ENCODE measurements at places on chromosomes 2 and 18.

- no peak for DNase-seq
Measured at GRCh38 chr2:60317034-60317386, 236.4 kb downstream of the BCL11A start.

DNA sequence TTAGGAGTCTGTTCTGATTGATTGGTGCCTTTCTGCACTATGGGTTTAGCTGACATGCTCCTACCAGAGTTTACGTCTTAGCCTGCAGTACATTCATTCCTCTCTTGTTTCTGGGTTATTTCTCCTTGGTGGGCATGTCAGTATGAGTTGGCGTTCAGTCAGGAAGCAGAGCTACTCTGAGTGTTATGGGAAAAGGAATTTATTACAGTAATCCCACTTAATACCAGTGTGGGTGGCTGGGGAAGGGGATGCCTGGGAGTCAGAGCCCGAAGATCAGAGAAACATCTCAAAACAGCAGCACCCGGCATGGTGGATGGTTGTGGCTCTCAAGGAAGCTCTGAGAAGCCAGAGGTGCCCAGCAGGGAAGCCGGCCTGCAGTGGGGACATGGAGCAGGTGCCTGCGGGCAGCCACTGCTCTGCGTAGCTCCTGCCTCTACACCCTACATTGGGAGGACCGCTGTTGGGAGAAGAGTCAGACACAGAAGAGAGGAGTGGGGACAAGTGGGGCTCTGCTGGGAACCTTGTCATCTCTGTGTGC is 48.9 kb downstream of the RAB31 start:
- DNase-seq = peak; percentile 26

DNA sequence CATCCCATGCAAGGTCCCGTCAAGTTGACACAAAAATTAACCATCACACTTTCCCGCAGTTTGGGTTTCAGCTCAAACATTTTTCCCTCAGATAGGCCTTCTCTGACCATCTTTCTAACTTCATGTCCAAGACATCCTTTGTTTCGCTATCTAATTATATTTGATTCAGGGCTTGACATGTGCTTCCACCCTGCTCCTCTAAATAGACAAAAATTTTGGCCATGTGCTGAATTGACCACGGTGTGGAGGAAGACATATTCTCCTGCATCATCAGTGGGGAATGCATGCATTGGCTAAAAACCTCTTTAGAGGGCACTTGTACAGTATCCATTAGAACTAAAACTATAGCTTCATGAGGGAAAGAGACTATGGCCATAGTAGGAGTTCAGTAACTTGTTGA is 81.2 kb downstream of the PLCL1 start:
- DNase-seq = no peak

- DNase-seq = no peak
Measured at GRCh38 chr18:77207540-77207939, 42.1 kb upstream of the GALR1 start.

GRCh38 chr18:42178376-42179080 is 223.5 kb downstream of the PIK3C3 start:
- no peak for DNase-seq

DNA sequence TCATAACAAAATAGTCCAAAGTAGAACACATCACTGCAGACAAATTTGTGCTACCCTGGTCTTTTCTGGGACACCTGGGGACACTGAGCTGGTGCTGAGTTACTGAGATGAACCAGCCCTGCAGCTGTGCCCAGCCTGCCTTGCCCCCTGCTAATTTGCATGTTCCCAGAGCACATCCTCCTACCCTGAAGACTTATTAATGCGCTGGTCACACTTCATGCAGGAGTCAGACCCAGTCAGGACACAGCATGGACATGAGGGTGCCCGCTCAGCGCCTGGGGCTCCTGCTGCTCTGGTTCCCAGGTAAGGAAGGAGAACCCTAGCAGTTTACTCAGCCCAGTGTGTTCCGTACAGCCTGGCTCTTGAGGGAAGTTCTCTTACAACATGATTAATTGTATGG is 1518.3 kb downstream of the RPIA start:
- DNase-seq = no peak

DNA sequence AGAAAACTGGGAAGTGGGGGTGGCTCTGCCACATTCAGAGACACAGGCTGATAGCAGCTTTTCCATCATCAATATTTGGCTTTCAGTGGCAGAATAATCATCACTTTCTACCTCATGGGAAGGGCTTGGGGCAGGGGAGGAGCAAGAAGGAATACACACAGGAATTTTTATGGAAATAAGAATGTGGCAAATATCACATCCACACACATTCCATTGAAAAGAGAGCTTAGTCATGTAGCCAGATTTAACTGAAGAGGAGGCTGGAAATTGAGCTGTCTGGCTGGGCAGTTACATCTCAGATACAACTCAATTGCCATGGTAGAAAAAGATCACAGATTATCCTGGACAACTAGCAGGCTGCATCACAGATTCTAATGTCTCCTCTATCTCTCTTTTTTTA is 1474.0 kb upstream of the ACVR2A start:
- DNase-seq = no peak

DNA sequence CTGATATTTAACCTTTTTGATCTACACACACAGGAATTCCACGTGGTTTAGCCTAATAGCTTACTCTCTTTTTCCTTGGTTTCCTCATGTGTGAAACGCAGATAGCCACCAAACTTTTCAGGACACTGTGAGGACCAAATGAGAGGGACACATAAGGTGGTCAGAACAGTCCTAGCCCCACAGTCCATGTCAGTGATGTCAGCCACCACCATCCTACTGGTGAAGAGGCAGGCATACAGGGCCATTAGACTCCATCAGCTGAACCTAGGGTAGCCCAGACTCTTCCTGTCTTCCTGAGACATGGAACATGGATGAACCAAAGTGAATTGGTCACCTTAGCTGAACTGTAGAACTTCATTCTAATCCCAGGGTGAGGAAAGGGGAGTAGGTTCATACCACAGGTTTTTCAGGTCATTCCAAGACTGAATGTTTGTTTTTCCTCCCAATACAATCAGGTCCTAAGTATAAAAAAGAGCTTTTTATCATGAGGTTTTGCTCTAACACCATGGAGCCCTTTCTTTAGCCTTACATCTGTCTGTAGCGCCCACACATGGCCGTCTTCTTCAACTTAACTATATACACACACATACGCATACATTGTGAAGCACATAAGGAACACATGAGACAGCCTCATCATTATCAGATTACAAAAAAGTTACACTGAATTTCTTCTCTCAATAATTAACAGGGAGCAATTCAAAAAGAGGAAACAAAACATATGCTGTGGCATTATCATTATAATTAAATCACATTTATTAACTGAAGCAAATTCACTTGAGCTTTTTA is 18.5 kb upstream of the NFE2L2 start:
- DNase-seq = no peak

DNA sequence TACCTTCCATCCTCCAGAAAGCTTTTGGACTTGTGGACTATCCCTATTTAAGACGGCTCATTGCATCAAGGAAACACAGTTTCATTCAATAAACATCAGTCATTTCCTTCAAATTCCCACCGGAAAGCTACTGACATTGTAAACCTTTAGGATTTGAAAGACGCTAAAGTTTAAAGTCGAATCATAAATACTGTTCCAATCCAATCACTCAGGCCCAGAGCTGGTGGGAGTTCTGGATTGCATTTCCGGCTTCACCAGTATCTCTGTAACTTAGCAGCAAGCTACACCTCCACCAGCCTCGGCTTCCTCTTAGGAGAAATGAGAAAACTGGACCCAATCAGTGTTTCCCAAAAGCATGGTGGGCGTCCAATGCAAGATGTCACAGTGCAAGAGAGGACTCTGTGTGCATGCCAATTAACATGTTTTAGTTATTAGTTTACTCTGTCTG is 1.6 kb downstream of the WDFY1 start:
- no peak for DNase-seq

GRCh38 chr2:183868707-183869106 is 729.6 kb upstream of the ZNF804A start:
- DNase-seq = no peak

- no peak for DNase-seq
Measured at GRCh38 chr18:49368876-49369440, 91.5 kb downstream of the DYM start.

GRCh38 chr18:69838620-69839411 is 108.9 kb downstream of the CD226 start:
- no peak for DNase-seq

GRCh38 chr18:43588838-43589237 is 311.5 kb upstream of the SYT4 start:
- no peak for DNase-seq

GRCh38 chr2:8529706-8530277 is 152.1 kb upstream of the ID2 start:
- no peak for DNase-seq

GRCh38 chr2:9347411-9347881 is 75.9 kb downstream of the ITGB1BP1 start:
- DNase-seq = peak; percentile 94

DNA sequence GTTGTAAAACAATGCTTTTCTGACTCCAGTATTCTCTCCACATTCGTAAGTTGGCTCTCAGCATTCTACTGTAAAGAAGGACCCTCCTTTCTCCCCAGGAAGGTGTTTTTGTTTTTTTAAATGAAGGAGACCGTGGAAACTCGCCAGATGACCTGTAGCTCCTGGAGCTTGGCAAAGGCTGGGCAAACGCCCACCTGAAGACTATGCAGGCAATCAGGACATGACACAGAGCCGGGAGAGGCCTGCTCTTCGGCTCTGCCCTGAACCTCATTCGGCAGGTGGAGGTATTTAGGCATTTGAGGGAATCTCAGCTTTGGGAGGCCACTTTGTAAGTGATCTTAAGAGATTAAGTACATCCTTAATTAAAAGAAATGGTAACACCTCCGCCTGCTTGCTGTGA is 17.4 kb downstream of the CASP10 start:
- no peak for DNase-seq

- no peak for DNase-seq
Measured at GRCh38 chr2:42846932-42847595, 54.7 kb upstream of the HAAO start.

GRCh38 chr18:80232710-80233109 is 14.6 kb downstream of the PARD6G start:
- no peak for DNase-seq

- no peak for DNase-seq
Measured at GRCh38 chr2:1936427-1936980, 192.2 kb upstream of the PXDN start.

DNA sequence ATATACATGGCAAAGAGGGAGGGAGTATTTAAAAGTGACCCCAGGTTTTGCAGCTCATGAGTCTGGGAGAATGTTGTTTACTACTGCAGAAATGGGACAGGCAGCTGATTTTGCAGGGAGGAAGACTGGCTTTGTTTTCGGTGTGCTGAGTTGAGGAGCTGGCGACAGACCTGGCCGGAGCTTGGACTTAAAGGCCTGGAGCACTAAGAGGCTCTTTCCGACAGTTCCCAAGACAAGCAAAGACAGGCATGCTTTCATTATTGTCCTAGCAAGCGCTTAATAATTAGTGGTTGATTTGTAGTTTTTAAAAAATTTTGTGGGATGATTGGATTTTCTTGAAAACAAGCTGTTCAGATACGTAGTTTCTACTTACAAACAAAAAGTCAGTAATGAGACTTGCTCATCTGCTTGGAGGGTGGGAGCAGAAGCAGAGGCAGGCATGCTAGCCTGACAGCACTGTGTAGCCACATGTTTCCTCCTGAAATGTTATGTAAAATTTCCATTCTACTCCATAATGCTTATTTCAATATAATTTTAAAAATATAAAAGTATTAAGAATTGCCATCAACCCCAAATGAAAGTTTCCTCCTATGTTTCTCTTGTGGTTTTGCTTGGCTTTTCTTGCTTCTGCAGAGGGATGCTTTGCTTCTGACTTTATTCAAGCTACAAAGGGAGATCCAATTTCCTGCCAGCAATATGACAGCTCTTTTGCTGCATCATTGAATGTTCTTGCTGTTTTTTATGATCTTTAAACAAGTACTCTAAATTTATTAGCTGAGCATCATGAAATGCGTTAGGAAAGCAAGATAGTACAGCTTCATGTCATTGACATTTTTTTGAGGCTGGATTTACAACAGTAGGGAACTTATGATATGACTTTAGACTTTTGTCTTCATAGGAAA is 75.8 kb downstream of the PHLPP1 start:
- DNase-seq = no peak

- DNase-seq = no peak
Measured at GRCh38 chr18:2979129-2979528, 33.8 kb downstream of the LPIN2 start.

GRCh38 chr2:49940626-49941025 is 786.3 kb upstream of the FSHR start:
- no peak for DNase-seq

DNA sequence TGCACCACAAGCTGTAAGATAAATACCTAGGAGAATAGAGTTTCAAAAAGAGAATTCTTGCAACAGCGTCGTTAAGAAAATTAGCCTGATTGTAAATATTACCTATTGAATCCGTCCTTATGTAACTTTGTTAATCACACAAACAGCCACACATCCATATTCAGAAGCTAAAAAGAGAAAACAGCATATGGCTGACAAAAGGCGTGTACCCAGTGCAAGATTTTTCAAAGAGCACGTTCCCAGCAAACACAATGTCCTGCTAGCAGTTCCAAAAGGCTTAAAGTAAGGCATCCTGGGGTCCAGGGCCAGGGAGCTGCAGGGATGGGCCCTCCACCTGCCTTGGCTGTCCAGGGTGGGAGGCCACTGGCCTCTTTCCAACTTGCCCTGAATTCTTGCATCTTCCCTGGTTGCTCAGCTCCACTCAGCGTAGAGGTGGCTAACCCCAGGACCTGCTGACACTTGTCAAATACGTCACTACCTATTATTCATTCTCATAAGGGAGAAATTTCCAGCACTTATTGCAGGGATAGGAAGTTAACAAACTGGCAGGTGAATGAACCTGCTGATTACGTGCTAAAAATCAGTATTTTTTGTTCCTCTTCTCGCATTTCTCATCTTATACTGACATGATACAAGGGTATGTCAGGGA is 102.1 kb upstream of the NEDD4L start:
- DNase-seq = peak; percentile 53

- DNase-seq = no peak
Measured at GRCh38 chr2:239178954-239179353, 221.9 kb downstream of the HDAC4 start.

DNA sequence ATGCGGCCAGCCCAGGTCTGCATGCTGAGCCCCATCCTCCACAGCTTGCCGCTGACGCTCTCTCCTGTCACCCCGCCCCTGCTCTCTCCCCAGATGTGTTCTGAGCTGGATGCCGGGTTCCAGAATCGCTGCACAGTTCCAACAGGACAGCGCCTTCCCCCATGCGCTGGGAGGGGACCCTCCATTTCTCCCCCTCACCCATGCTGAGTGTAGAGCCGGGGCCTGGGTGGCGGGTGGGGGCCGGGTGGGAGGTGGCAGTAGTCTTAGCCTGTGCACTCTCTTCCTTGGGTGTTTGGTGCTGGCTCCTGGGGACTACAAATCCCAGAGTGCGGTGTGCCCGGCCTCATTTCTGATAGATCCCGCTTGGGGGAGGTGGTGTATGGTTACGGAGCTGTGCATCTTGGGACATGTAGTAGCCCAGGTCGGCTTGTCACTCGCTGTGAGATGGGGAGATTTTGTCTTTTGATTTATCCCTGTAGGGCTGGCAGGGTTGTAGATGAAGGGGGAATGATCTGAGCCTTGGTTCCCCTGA is 6.8 kb downstream of the DNAJB2 start:
- no peak for DNase-seq
